T-helper 17 cell (primary cell): ENCODE measurements at places on chromosomes 16 and 17. TPM values are rescaled to one million over a fixed set of nuclear protein-coding genes. Genes with fewer than 3 reads are reported as not detected.

- no peak overlapping the region for H3K4me3 ChIP-seq
- peaks cover 2% of the 10 kb centered on the region for H3K36me3 ChIP-seq
- peaks cover 27% of the 10 kb centered on the region for H3K4me1 ChIP-seq
- peak overlapping the region; percentile 79 for H3K27ac ChIP-seq
Observed at GRCh38 chr16:23934610-23935236, 98.9 kb downstream of the PRKCB start.

- H3K4me3 ChIP-seq: no peak overlapping the region
- H3K4me1 ChIP-seq: peaks cover 15% of the 10 kb centered on the region
- H3K36me3 ChIP-seq: no peaks in the 10 kb centered on the region
- H3K27me3 ChIP-seq: no peaks in the 10 kb centered on the region
- no peak for DNase-seq
Observed at GRCh38 chr16:89704281-89704680, 2.8 kb upstream of the SPATA2L start.

The SMIM5 gene
- 8.4 TPM for total RNA-seq

- H3K4me3 ChIP-seq: no peak overlapping the region
- H3K27me3 ChIP-seq: no peaks in the 10 kb centered on the region
- peaks cover 34% of the 10 kb centered on the region for H3K4me1 ChIP-seq
- peaks cover 13% of the 10 kb centered on the region for H3K36me3 ChIP-seq
- no peak for DNase-seq
Observed at GRCh38 chr17:48174833-48175523, 67.4 kb downstream of the SNX11 start.

The GPR179 gene
- total RNA-seq: not detected

- H3K4me1 ChIP-seq: peaks cover 7% of the 10 kb centered on the region
- H3K27me3 ChIP-seq: no peaks in the 10 kb centered on the region
- peak; percentile 66 for DNase-seq
- H3K36me3 ChIP-seq: no peaks in the 10 kb centered on the region
Observed at GRCh38 chr16:84952335-84953189, 58.8 kb downstream of the ZDHHC7 start.

DNA sequence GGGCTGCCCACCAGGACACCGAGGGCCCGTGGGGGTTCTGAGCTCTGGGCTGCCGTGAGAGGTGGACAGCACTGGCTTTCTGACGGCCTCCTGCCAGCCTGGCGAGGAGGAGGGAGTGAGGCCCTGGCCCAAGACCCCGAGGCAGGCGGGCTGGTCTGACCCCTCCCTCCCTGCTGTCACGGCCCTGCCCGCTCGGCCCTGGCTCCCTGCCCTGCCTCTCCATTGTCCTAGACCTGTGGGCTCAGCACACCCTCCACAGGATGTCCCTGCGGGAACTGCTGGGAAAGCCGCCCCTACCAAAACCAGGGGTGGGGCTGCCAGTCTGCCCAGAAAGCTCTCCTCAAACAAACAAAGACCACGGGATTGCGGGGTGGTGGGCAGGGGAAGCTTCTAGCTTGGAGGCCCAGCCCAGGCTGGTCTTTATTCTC, 20.7 kb downstream of the SPNS2 start:
- no peak for DNase-seq
- H3K4me1 ChIP-seq: no peaks in the 10 kb centered on the region
- no peak overlapping the region for H3K27ac ChIP-seq
- peaks cover 4% of the 10 kb centered on the region for H3K27me3 ChIP-seq
- H3K36me3 ChIP-seq: peaks cover 2% of the 10 kb centered on the region

- H3K27me3 ChIP-seq: peaks cover 18% of the 10 kb centered on the region
- no peak overlapping the region for H3K4me3 ChIP-seq
- no peak for DNase-seq
Observed at GRCh38 chr16:86018941-86019340, 120.0 kb downstream of the IRF8 start.

The FOXC2 gene
- total RNA-seq: not detected

DNA sequence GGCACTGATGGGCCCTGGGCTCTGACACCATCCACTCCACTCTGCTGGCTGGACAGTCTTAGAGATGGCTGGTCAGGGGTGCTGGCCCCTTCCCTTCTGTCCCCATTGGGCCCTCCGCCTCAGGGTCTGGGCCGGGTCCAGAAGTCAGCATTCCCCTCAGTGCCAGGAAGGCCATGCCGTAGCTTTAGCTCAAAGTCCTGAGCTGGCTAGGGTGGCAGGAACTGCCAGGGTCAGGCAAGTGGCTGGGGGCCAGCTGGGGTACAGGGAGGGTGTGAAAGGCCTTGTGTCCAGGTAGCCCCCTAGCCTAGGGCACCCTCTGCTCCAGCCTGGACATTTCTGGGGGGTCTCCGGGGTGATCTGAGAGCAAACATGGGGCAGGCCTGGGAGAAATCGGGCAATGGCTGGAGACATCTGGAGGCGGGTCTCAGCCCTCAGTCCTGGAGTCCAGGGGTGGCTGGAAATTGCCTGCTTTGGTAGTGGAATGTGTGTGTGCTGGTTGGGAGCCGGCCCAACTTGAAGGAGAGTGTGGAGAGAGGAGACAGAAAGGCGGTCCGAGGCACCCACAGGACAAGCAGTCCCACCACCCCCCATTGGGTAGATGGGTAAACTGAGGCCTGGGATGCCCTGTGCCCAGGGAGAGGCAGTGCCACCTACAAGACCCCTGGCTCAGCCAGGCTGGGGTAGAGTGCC, 32.5 kb downstream of the TPSG1 start:
- no peak overlapping the region for H3K27ac ChIP-seq
- no peaks in the 10 kb centered on the region for H3K36me3 ChIP-seq
- no peak overlapping the region for H3K4me3 ChIP-seq
- peaks cover 12% of the 10 kb centered on the region for H3K27me3 ChIP-seq

GRCh38 chr17:29256735-29257466, 10.2 kb downstream of the CRYBA1 start:
- no peaks in the 10 kb centered on the region for H3K27me3 ChIP-seq
- H3K4me1 ChIP-seq: peaks cover 25% of the 10 kb centered on the region
- no peak for DNase-seq
- H3K27ac ChIP-seq: peak overlapping the region; percentile 84
- no peaks in the 10 kb centered on the region for H3K36me3 ChIP-seq

The TCAP gene
- 3.1 TPM for total RNA-seq

The ITGAD gene
- not detected for total RNA-seq

The SLC43A2 gene
- total RNA-seq: 5.1 TPM

- H3K4me3 ChIP-seq: no peak overlapping the region
- H3K36me3 ChIP-seq: peaks cover 11% of the 10 kb centered on the region
- H3K4me1 ChIP-seq: peaks cover 38% of the 10 kb centered on the region
- no peak for DNase-seq
- H3K27ac ChIP-seq: no peak overlapping the region
Observed at GRCh38 chr16:14496786-14497185, 133.3 kb downstream of the PARN start.

The MYOCD gene
- total RNA-seq: not detected

DNA sequence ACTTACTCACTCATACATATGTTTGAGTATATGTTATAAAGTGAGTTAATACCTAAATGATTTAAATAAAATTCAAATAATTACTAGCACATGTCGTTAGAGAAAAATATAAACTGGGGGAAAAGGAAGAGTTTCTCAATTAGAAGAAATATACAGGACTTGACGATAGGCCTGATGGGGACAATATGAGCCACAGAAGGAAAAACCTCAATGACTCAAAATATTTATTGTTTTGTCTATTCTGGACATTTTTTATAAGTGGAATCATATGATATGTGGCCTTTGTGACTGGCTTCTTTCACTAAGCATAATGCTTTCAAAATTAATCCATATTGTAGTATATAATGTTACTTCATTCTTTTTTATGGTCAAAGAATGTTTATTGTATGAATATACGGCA, 339.2 kb upstream of the PMFBP1 start:
- H3K4me3 ChIP-seq: no peak overlapping the region
- no peak overlapping the region for H3K27ac ChIP-seq
- H3K36me3 ChIP-seq: no peaks in the 10 kb centered on the region
- no peaks in the 10 kb centered on the region for H3K4me1 ChIP-seq

DNA sequence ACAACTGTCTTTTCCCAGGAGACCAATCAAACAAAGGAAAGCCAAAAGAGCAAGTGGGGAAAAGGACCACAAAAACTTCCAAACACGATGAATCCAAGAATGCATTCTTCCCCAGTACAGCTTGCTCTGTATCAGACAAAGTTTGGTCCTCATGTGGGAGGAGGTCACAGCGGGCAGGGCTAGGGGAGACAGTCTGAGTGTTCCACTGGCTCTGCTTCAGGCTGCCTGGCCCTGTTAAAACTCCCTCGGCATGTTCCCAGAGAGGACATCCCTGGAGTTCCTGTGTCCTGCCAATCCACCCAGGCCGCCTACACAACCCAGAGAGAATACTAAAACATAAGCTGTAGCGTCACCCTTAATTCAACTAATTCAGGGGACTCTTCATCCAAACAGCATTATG, 415.1 kb upstream of the DYNLRB2 start:
- DNase-seq: no peak
- no peaks in the 10 kb centered on the region for H3K36me3 ChIP-seq
- no peak overlapping the region for H3K4me3 ChIP-seq
- peaks cover 25% of the 10 kb centered on the region for H3K27me3 ChIP-seq

DNA sequence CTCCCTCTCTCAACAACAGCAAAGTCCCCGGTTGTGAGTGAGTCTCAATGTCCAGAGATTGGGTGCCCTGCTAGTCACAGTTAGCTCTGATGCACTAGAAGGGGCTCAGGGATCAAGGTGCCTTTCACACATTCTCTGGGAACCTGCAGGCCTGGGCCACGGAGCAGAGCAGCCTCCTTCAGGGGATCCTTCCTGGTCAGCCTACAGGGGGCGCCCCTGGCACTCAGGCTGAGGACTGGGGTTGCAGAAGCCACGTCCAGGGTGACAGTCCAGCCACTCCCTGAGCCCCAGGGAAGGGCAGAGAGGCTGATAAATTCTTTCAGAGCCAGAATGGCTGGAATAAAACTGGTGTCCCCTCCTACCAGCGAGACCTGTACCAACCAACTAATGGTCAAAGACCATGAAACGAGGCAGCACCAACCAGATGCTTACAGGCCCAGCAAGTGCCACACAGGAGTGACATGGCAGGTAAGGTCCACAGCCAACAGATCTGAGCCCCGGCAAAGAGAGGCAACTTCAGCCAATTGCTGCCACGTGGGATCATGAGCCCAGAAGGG, 43.5 kb downstream of the ST3GAL2 start:
- H3K36me3 ChIP-seq: no peaks in the 10 kb centered on the region
- no peak overlapping the region for H3K27ac ChIP-seq
- peaks cover 2% of the 10 kb centered on the region for H3K4me1 ChIP-seq
- peak; percentile 43 for DNase-seq
- no peaks in the 10 kb centered on the region for H3K27me3 ChIP-seq
- no peak overlapping the region for H3K4me3 ChIP-seq

DNA sequence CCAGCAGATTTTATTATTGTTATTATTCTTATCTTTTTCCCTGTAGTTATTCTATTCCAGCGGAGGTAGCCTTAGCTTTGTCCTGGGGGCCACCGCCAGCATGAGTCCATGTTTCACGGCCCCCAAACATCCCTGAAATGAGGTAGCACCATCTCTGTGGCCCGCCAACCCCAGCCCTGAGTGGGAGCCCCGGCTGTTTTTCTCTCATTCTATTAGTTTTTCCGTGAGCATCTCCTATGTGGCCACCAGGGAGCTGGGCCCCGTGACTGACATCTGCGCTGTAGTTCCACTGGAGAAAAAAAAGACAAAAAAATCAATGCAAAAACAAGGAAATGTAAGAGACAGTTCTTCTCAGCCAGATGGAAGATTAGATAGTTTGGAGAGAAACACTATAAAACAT, 43.5 kb upstream of the IL34 start:
- H3K4me1 ChIP-seq: peaks cover 4% of the 10 kb centered on the region
- no peak for DNase-seq
- no peak overlapping the region for H3K4me3 ChIP-seq
- peaks cover 13% of the 10 kb centered on the region for H3K27me3 ChIP-seq

GRCh38 chr17:19867329-19868078, at the start of gene ULK2:
Gene ULK2, minus strand, starts transcription at chr17:19867936. Its CDS starts 519 bp downstream, at chr17:19867417.
- no peaks in the 10 kb centered on the region for H3K36me3 ChIP-seq
- H3K4me3 ChIP-seq: peak within 1 kb of the TSS; percentile 84
- H3K27ac ChIP-seq: peak within 1 kb of the TSS; percentile 57
- no peaks in the 10 kb centered on the region for H3K27me3 ChIP-seq

GRCh38 chr16:59432896-59433295, 698.8 kb upstream of the GOT2 start:
- no peaks in the 10 kb centered on the region for H3K36me3 ChIP-seq
- no peak overlapping the region for H3K4me3 ChIP-seq
- H3K27ac ChIP-seq: no peak overlapping the region
- no peaks in the 10 kb centered on the region for H3K27me3 ChIP-seq
- DNase-seq: no peak

- DNase-seq: no peak
- H3K4me3 ChIP-seq: no peak overlapping the region
- no peaks in the 10 kb centered on the region for H3K36me3 ChIP-seq
- H3K4me1 ChIP-seq: peaks cover 1% of the 10 kb centered on the region
- H3K27ac ChIP-seq: no peak overlapping the region
Observed at GRCh38 chr17:68450391-68450790, 6.9 kb downstream of the WIPI1 start.

DNA sequence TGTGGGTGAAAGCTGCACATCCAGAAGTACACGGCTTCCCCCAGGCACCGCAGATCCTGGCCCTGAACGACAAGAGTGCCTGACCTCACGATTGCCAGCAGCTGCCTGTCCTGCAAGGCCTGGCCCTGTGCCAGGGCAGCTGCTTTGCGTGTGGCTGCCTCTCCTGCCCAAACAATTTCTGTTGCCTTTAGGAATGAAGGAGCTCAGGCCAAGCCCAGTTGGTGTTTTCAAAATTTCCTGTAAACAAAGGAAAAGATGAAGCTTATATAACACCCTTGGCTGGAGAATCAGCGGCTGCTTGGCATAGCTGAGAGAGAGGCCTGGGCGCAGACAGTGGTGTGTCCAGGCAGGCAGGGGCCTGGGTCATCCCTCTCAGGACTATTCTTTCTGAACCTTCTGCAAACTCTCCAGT, 11.7 kb upstream of the SLC47A2 start:
- H3K4me3 ChIP-seq: no peak overlapping the region
- no peaks in the 10 kb centered on the region for H3K27me3 ChIP-seq
- no peaks in the 10 kb centered on the region for H3K36me3 ChIP-seq
- H3K27ac ChIP-seq: no peak overlapping the region

DNA sequence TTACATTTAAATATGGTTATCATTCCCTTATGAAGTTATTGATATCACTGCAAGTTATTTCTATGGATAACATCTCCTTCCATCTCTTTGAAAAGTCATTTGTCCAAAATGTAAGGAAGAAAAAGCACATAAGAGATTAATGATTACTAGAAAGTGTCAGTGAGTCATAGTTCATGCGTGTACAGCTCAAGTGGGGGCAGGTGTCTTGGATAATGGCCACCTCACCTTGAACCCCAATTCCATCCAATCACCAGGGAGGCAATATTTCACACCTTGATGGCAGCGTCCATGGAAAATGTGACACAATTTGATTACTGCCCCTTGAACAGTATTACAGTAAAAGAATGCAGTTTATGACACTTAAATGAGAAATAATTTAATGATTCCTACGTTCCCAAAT, 358.3 kb upstream of the SOX9 start:
- no peaks in the 10 kb centered on the region for H3K27me3 ChIP-seq
- no peak overlapping the region for H3K27ac ChIP-seq
- no peak for DNase-seq
- H3K36me3 ChIP-seq: no peaks in the 10 kb centered on the region
- no peaks in the 10 kb centered on the region for H3K4me1 ChIP-seq

The TLCD2 gene
- total RNA-seq: 1.4 TPM
